ENCODE measurements at places on chromosomes 7 and 10.
A peak's percentile ranks its signal among the peaks of the same experiment; 100 is the strongest.

DNA sequence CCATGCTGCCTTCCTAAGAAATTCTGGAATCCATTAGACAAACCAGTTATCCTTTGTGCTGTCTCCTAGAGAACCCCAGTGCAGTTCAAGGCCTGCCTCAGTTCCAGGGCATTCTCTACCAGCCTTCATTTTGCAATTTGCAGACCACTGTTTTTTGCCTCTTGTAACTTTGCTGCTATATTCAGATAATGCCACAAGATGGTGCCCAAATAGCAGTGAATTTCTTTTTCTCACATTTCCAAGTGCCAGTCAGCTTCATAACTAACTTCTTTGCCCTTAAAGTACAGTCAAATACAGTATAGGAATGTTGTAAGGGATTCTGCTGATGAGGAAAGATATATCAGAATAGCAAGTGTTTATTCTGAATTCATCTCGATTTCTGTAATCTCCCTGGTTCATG lies 25.2 kb downstream of the LOXL4 start:
- DNase-seq: peak; percentile 64

GRCh38 chr7:10685040-10685439 lies 288.6 kb upstream of the PHF14 start:
- DNase-seq: no peak

GRCh38 chr7:101814991-101815825 lies 2.2 kb upstream of the CUX1 start:
- no peak for DNase-seq

- no peak for DNase-seq
These were observed 313.9 kb downstream of the BMPER start for GRCh38 chr7:34219153-34219718.

GRCh38 chr10:930625-931325 lies 730 bp downstream of the LARP4B start:
- peak; percentile 24 for DNase-seq

DNA sequence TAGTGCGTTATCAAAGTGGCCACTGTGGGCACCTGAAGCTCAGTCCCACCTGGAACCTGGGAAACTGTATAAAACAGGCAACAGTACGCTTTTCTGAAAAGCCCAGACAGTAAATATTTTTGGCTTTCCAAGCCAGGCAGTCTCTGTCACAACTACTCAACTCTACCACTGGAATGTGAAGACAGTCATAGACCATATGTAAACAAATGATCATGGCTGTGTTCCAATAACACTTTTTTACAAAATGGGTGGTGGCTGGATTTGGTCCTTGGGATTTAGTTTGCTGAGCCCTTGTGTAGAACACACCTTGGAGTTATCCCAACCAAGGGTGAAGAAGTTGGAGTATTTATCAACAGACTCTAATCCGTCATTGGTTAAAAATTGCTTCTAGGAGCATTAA lies 259.9 kb downstream of the SKIDA1 start:
- no peak for DNase-seq

DNA sequence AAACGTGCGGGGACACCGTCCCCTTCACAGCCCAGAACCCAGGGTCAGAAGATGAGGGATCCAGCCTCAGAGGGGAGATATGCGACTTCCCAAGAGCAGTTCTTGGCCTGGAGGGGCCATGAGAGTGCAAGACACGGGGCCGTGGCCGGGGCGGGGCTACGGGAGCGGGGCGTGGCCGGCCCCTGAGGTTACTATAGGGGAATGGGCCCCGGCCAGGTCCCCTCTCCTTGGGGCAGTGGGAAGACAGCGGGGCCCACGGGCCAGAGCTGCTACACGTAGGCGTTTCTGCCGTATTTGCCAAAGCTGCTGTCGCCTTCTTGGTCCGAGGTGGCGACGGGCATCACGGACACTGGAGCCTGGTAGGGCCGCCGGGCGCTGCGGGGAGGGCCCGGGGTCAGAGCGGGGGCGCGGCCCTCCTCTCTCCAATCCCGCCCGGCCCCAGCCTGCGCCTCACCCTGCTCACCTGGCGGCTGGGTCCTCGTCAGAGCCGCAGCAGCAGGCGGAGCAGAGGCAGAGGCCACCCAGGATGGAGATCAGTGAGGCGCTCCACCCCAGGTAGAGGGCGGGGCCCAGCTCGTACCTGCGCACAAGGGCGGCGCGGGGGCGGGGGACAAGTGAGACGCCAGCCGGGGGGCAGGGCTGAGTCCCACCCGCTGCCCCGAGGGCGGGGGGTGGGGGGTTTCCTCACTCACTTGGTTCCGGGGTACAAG lies 5.3 kb downstream of the CLDN15 start:
- no peak for DNase-seq

DNA sequence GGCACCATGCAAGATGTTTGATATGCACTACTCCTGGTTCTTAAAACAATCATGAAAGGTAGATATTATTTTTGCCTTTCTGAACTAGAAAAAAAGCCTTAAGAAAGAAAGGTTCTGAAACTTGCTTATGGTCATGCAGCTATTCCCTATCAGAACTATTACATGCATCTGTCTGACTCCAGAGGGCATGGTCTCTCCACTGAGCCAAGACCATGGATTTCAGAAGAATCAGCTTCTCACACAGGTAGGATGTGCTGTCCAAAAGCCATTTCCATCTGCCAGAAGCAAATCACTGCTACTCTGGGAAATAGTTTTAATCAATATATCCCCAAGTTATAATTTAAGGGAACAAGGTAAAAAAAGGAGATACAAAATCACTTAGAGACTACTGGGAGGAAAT lies 69.5 kb downstream of the STK17A start:
- DNase-seq: no peak

DNA sequence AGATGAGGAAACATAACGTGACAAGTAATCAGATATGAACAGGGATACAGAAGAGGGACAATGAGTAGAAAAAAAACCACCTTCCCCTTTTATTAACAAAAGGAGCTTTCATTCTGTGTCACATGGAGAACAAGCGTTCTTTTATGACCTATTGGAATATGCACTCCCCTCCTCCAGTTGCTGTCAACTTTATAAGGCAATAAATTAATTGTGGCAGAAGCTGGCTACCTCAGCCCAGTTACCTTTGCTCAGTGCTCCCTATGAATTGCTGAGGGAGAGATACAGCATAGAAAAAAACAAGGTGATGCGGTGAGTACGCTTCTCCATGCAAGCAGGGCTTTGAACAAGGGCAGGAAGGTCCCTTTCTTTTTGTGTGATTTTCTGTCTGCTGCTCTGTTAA lies at the start of gene MGAM2:
TSS of gene MGAM2 (plus strand) at position 220 of the 400 bp plus-strand sequence. CDS start 5,156 bp downstream, outside the sequence.
- no peak for DNase-seq

DNA sequence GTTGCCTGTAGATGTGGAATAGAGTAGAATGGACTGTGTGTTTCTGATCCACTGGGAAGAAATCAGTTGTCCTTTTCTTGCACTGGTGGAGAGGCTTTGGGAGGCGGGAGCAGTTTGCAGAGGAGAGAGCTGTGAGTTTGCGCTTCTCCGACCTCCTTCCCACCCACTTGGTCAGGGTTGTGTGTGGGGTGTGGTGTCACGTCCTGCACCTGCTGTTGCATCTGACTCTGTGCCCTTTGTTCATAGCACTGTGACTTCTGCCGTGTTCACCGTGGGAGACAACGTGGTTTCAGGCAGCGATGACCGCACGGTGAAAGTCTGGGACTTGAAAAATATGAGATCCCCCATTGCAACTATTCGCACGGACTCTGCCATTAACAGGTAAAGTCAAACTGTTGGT lies 67.8 kb downstream of the WDR37 start:
- DNase-seq: no peak

DNA sequence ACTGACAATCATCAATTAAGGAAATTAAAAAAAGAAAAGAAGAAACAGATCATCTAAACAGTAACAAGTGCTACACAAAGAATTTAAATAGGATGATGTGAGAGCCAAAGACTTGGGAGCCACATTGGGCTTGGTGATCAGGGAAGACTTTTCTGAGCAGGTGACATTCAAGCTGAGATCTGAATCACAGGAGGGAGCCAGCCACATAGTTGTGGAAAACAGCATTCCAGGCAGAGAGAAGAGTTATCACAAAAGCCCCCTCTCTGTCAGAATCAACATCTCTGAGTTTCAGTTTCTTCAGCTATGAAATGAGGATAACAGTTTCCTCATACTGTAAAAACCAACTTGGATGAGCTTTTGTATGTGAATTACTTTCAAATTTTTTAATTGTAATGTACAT lies 169.2 kb upstream of the PLXNA4 start:
- DNase-seq: no peak

GRCh38 chr10:11810313-11810766 lies 12.8 kb upstream of the PROSER2 start:
- no peak for DNase-seq

DNA sequence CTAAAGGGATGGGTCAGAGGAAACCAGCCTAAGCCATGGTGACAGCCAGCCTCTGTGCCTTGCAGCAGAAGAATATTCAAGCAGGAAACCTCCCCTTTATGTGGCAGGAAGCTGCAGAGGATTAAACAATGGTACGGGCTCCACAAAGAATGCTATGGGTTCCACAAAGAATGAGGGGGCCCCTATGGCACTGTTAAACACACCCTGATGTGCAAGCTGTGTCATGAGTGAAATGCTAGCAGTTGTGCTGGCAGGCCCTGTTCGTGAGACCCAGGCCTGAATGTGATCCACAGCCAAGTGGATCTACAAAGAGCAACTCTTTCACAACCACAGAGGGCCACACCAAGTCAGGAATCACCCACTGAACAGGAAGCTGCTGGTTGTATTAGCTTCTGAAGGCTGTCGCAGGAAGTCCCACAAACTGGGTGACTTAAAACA lies 68.9 kb downstream of the MYOF start:
- no peak for DNase-seq

DNA sequence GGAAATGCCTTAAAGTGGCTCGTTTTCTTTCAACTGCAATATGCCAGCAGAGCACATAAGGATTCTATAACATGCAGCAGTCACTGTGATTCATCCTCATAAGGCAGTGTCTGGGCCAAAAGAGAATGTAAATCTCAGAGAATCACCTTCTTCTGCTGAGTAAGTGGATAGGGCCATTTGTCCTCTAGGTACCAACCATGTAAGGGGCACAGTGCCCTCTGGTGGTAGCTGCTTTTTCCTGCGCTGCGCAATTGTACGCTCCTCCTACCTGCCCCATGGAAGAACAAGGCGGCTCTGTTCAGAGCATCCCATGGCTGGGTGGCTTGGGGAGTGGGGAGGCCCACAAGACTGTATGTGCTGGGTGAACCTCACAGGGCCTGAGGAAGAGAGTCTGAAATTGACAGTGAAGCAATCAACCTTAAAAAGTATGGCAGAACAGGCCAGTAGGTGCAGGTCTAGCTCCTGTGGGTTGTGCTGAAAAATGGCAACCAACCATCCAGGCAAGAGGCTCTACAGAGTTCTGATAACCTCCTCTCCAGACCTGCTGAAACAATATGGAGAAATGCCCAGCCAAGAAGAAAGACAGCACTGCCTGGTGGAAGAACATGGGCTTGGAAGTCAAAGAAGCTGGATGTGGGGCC lies 78.6 kb upstream of the C10orf90 start:
- peak; percentile 26 for DNase-seq

DNA sequence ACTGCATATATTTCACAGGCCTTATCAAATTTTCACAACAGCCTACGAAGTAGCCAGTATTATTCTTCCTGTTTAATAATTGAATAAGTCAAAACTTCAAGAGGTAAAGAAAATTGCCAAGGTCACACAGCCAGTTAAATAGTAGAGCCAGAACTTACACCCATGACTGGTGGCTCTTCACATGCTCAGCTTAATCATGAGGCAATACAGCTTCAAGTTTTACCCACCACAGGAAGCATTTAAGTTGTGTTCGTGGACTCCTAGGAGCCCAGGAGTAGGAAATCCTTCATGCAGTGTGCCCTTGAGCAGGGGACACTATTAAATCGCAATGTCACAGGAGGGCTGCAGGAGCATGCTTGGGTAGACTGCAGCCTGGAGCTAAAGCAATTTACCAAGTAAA lies 11.1 kb downstream of the LIPA start:
- DNase-seq: no peak

- no peak for DNase-seq
These were observed 98.0 kb downstream of the NPSR1 start for GRCh38 chr7:34756025-34756437.

DNA sequence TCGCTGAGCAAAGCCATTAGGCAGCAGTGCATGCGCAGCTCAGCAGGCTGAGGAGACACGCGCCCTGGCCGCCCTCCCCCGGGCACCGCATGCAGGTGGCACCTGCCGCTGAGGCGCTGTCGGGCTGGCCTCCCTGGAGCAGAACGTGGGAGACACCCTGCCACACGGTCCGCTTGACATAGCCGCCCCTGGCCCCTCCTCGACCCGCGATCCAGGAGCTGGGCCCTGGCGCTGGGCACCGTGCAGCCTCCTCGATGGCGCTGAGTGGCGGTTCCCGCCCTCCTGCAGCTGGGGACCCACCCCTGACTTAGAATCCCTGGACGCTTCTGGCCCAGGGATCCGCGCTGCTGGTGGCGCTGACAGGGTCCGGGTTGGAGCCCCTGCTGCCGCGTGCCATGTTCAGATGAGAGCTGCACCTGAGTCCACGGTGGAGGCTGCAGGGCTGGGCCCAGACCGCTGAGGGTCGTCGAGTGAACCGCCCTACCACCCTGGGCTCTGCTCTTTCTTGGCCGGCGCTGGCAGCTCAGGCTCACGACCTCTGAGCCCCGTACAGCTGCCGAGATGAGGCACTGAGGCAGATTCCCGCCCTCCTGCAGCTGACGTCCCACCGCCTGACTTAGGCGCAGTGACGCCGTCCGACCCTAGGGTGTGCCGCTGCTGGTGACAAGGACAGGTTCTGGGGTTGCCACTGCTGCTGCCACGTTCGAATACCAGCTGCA lies 116.8 kb downstream of the OR13A1 start:
- no peak for DNase-seq

- no peak for DNase-seq
These were observed 205.0 kb downstream of the FANK1 start for GRCh38 chr10:126101325-126101724.

DNA sequence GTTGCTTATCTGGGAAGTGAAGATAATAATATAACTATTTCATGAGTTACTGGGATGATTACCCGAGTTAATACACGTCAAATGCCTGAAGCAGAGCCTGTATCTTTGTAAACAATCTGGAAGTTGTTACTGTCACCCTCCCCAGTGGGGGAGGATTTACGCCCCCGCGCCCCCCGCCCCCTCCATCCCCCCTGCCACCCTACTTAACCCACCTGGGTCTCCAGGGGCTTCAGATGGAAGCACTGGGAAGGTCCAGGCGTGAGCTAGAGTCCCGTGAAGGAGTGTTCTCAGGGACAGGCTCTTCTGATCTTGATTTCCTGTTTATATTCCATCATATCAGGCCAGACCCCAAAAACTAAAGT lies 691 bp upstream of the PPA1 start:
- no peak for DNase-seq
